ENCODE measurements at places on chromosomes 4 and X.
A peak's percentile ranks its signal among the peaks of the same experiment; 100 is the strongest.

DNA sequence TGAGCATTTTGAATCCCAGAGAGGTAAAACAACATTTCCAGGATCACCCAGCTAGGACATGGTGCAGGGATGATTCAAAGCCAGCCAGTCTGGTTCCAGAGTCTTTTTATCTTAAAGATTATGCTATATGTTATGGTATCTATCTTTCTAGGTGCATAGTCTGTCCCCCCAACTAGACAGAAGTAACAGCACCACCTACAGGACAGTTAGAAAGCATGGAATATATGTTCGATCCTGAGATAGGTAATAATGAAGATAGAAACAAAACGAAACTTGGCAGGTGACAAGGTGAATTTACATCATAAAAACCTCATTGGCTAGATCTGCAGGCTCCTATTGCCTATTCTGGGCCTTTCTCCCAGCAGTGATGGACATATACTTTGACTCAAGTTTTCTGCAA lies 723.2 kb downstream of the SMARCA1 start:
- no peak for DNase-seq

- peak; percentile 64 for DNase-seq
Measured at GRCh38 chrX:20729416-20729815, 462.7 kb upstream of the RPS6KA3 start.

- DNase-seq = no peak
Measured at GRCh38 chr4:53489279-53489889, 101.9 kb downstream of the LNX1 start.

DNA sequence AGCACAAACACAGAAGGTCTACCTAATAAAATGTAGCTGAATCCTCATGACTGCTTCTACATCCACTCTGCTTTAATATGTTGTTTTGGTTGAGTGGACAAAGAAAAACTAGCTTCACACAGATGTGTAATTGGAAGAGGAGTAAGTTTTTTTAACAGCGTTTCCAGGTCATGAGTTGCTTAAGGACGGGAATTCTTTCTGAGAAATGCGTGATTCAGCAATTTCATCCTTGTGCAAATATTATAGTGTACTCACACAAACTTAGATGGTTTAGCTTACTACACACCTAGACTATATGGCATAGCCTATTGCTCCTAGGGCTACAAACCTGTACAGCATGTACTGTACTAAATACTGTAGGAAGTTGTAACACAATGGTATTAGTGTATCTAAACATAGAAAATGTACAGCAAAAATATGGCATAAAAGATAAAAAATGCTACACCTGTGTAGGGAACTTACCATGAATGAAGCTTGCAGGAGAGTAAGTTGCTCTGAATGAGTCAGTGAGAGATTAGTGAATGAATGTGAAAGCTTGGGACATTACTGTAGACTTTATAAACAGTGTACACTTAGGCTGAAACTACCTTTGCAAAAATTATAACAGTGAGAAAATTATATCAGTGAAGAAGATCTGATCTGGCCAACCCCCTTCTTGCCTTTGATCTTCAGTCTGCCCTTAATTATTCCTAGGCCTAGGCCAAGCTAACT lies 70.8 kb upstream of the IL15 start:
- no peak for DNase-seq

DNA sequence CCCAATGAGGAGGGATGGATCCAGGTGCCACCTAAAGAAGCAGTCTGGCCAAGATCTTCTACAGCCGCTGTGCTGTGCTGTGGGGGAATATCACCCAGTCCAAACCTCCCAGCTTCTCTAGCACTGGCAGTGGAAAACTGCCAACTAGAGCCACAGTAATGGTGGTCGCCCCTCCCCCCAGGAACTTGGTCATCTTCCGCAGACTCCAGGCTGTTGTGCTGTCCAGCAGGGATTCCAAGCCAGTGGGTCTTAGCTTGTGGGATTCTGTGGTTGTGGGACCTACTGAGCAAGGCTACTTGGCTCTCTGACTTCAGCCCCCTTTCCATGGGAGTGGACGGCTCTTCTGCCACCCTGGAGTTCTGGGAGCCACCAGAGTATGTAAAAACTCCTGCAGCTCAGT lies 18.2 kb downstream of the GPRASP1 start:
- DNase-seq = no peak

- DNase-seq = no peak
Measured at GRCh38 chr4:101782546-101782945, 8.0 kb upstream of the BANK1 start.

- no peak for DNase-seq
Measured at GRCh38 chr4:40856277-40856839, 106.6 kb downstream of the NSUN7 start.
